Type B pancreatic cell (in vitro differentiated cells): ENCODE measurements at places on chromosomes 1 and 21.

- DNase-seq, result no peak
- peaks cover 26% of the 10 kb centered on the region for H3K4me1 ChIP-seq
- H3K36me3 ChIP-seq, result peaks cover 26% of the 10 kb centered on the region
- H3K4me3 ChIP-seq, result no peak overlapping the region
- no peaks in the 10 kb centered on the region for H3K27me3 ChIP-seq
Observed at GRCh38 chr1:225597926-225598575, 54.9 kb downstream of the ENAH start.

DNA sequence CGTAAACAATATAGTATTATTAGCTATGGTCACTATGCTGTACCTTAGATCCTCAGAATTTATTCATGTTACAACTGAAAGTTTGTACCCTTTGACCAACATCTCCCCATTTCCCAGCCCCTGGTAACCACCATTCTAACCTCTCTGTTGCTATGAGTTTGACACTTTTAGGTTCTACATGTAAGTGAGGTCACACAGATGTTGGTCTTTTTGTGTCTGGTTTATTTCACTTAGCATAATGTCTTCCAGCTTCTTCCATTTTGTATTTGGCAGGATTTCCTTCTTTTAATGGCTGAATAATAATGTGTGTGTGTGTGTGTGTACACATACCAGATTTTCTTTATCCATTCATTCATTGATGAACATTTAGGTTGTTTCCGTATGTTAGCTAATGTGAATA, 139.5 kb downstream of the FAF1 start:
- H3K4me1 ChIP-seq, result no peaks in the 10 kb centered on the region
- no peaks in the 10 kb centered on the region for H3K27me3 ChIP-seq
- H3K27ac ChIP-seq, result no peak overlapping the region
- no peak for DNase-seq

DNA sequence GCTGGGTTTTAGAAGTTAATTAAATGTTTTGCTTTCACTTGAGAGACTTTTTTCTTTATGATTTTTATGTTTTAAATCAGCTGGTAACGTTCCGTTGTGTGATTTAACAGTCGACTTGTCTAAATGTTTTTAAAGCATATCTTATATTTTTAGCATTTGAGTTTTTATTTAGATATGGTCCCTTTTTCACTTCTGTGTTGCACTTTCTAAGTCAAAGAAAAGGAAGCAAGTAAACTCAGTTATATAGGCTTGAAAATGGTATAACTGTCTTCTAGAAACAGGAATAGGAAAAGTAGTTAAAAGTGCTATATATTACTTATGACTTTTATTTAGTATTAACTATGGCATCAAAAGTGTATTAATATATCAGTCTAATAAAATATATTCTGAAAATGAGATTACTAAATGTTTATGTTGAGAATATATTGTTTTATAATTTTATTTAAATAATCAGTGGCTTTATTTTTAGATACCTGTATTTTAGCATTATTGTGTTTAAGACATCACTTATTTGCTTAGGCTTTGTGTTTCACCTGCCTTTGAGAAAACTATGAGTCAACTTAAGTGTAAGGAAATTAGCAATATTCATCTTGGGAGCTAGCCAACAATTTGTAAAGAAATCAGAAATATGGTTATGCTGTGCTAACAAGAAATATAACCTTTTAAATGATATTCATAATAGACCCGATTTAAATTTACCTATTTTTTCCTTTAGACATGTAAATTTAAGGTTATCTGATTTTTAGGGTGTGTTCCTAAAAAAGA, 60.5 kb downstream of the RABGAP1L start:
- peaks cover 11% of the 10 kb centered on the region for H3K36me3 ChIP-seq
- H3K27ac ChIP-seq, result no peak overlapping the region
- no peaks in the 10 kb centered on the region for H3K27me3 ChIP-seq
- H3K4me3 ChIP-seq, result no peak overlapping the region

DNA sequence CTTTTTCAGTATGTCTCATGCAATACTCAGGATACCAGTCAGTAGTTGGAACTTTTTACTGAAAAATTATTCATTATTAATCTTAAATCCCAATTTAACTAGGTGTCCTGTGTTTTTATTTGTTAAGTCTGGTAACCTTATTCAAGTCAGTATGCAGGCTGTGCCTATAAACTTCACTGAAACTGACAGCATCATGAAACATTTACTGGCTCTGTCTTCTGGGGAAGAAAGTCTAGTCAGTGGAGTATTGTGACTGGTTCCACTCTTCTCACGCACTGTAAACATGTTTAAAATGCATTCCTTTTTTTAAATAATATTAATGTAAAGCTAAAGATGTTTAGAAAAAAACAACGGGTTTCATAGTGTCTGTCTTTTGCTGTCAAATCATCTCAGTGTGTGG, 739.7 kb downstream of the LTN1 start:
- no peak for DNase-seq
- H3K36me3 ChIP-seq, result peaks cover under 1% of the 10 kb centered on the region
- peaks cover 25% of the 10 kb centered on the region for H3K4me1 ChIP-seq

GRCh38 chr1:179541774-179542173, 34.0 kb downstream of the NPHS2 start:
- no peaks in the 10 kb centered on the region for H3K4me1 ChIP-seq
- H3K36me3 ChIP-seq, result no peaks in the 10 kb centered on the region
- no peak overlapping the region for H3K4me3 ChIP-seq
- H3K27me3 ChIP-seq, result peaks cover 6% of the 10 kb centered on the region

DNA sequence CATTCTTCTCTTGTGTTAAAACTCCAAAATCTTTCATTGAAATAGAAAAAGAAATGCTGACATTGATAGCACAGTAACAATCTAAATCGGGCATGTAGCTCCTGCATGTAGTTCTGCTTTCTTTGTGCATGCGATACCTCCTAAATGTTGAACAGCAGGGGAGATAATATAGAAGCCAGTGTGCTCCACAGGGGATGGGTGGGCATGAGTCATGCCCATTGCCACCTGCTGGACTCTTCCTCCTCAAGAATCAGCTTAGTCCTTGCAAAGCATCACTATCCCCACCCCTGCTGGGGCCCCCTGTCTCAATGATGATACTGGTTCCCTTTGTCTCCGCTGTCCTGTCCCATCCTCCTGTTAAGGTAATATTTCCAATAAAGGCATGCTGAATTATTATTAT, 203.0 kb downstream of the RWDD3 start:
- no peak overlapping the region for H3K27ac ChIP-seq
- no peak overlapping the region for H3K4me3 ChIP-seq
- H3K36me3 ChIP-seq, result no peaks in the 10 kb centered on the region
- H3K4me1 ChIP-seq, result peaks cover 10% of the 10 kb centered on the region
- no peaks in the 10 kb centered on the region for H3K27me3 ChIP-seq

DNA sequence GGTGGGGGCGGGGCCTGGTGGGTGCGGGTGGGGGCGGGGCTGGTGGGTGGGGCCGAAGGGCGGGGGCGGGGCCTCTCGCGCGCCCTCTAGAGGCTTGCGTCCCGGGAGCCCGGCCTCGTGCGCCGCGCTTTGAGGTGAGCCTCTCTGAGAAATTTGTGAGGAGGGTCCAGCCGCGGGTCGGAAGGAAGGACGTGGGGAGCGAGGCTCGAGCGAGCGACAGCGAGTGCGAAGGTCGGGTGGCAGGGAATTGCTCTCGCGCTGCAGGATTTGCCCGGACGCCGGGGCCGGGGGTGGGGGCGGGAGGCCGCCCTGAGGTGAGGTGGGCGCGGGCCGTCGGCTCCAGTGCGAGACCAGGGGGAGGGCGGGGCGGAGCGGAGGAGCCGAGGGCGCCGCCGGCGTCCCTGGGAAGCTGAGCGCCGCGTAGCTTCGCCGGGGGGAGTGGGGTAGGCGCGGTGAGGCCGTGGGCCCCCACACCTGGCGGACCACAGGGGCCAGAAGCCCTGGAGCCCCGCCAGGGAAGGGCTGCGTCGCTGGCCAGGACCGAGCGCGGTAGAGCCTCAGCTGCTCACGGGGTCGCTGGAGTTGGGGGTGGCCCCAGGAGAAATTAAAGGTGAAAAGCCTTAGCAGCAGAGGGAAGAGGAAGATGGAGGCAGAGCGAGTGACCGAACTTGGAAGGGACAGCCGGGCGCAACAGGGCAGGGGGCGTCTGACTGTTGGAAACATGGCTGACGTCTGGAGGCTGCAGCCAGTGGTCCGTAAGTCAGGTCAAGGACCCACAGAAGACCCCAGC, 754 bp upstream of the LSS start:
- peaks cover 52% of the 10 kb centered on the region for H3K36me3 ChIP-seq
- peaks cover 27% of the 10 kb centered on the region for H3K4me1 ChIP-seq
- peak overlapping the region; percentile 97 for H3K4me3 ChIP-seq
- H3K27me3 ChIP-seq, result no peaks in the 10 kb centered on the region
- DNase-seq, result peak; percentile 71

GRCh38 chr1:15215116-15215515, 31.9 kb upstream of the FHAD1 start:
- no peaks in the 10 kb centered on the region for H3K27me3 ChIP-seq
- peaks cover 26% of the 10 kb centered on the region for H3K36me3 ChIP-seq
- DNase-seq, result no peak
- peaks cover 33% of the 10 kb centered on the region for H3K4me1 ChIP-seq
- H3K27ac ChIP-seq, result peak overlapping the region; percentile 90

GRCh38 chr21:45623436-45623835, 20.1 kb upstream of the PCBP3 start:
- DNase-seq, result no peak
- no peak overlapping the region for H3K27ac ChIP-seq
- H3K4me3 ChIP-seq, result no peak overlapping the region
- H3K27me3 ChIP-seq, result peaks cover 20% of the 10 kb centered on the region

- H3K4me3 ChIP-seq, result no peak overlapping the region
- DNase-seq, result no peak
- H3K27me3 ChIP-seq, result peaks cover 39% of the 10 kb centered on the region
- no peaks in the 10 kb centered on the region for H3K36me3 ChIP-seq
Observed at GRCh38 chr1:7207875-7208646, 422.8 kb downstream of the CAMTA1 start.

- H3K4me3 ChIP-seq, result no peak overlapping the region
- H3K4me1 ChIP-seq, result peaks cover 4% of the 10 kb centered on the region
- H3K27ac ChIP-seq, result peak overlapping the region; percentile 36
Observed at GRCh38 chr1:52348704-52349300, 17.2 kb downstream of the CC2D1B start.

DNA sequence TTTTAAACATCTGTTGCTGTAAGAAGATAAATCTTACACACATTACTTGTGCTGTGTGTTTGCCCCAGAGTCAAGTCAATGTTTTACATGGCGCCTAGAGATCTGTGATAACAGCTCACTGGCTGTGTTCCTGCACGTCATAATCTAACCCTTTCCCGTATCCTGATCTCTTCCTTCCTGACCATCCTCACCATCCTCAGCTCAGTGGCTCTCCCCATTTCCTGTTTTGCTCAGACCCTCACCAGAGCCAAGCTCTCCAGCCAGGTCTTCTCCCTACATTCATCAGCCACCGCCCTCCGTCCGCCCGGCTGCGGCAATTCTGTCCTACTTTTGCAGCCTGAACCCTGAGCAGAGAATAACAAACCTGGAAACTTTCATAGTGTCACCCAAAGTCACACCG, 824.7 kb downstream of the USP25 start:
- no peak for DNase-seq
- no peak overlapping the region for H3K4me3 ChIP-seq
- H3K4me1 ChIP-seq, result peaks cover 14% of the 10 kb centered on the region

GRCh38 chr1:167065471-167065870, 24.7 kb downstream of the GPA33 start:
- H3K4me1 ChIP-seq, result no peaks in the 10 kb centered on the region
- H3K27ac ChIP-seq, result no peak overlapping the region
- peaks cover 17% of the 10 kb centered on the region for H3K27me3 ChIP-seq
- H3K4me3 ChIP-seq, result no peak overlapping the region
- no peaks in the 10 kb centered on the region for H3K36me3 ChIP-seq
- no peak for DNase-seq

GRCh38 chr1:94725566-94725965, 94.6 kb upstream of the SLC44A3 start:
- H3K27me3 ChIP-seq, result no peaks in the 10 kb centered on the region
- peaks cover 11% of the 10 kb centered on the region for H3K4me1 ChIP-seq
- no peak for DNase-seq
- no peak overlapping the region for H3K27ac ChIP-seq
- H3K4me3 ChIP-seq, result no peak overlapping the region

GRCh38 chr1:203091761-203092330, 6.0 kb upstream of the MYOG start:
- peaks cover 4% of the 10 kb centered on the region for H3K36me3 ChIP-seq
- H3K4me3 ChIP-seq, result no peak overlapping the region
- peaks cover 28% of the 10 kb centered on the region for H3K4me1 ChIP-seq
- no peak for DNase-seq
- H3K27me3 ChIP-seq, result peaks cover 26% of the 10 kb centered on the region
- no peak overlapping the region for H3K27ac ChIP-seq

- H3K4me3 ChIP-seq, result no peak overlapping the region
- H3K36me3 ChIP-seq, result no peaks in the 10 kb centered on the region
- no peak for DNase-seq
- no peaks in the 10 kb centered on the region for H3K27me3 ChIP-seq
Observed at GRCh38 chr1:169697755-169698154, 13.7 kb downstream of the SELL start.

DNA sequence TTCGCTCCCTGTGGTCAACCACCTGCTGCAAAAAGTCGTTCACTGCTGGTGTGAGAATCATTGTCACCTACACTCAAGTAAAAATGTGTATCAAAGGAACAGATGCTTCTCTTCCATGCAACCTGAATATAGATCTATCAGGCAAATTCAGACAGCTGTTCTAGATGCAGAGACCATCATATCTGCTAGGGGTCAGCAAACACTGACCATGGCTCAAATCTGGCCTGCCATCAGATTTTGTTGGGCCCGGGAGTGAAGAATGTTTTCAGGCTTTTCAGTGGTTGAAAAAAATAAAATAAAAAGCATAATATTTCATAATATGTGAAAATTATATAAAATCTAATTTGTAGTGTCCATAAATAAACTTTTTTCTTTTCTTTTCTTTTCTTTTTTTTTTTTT, 199.6 kb downstream of the RGS7 start:
- H3K27ac ChIP-seq, result no peak overlapping the region
- no peaks in the 10 kb centered on the region for H3K27me3 ChIP-seq
- H3K4me1 ChIP-seq, result peaks cover 4% of the 10 kb centered on the region
- no peak overlapping the region for H3K4me3 ChIP-seq

DNA sequence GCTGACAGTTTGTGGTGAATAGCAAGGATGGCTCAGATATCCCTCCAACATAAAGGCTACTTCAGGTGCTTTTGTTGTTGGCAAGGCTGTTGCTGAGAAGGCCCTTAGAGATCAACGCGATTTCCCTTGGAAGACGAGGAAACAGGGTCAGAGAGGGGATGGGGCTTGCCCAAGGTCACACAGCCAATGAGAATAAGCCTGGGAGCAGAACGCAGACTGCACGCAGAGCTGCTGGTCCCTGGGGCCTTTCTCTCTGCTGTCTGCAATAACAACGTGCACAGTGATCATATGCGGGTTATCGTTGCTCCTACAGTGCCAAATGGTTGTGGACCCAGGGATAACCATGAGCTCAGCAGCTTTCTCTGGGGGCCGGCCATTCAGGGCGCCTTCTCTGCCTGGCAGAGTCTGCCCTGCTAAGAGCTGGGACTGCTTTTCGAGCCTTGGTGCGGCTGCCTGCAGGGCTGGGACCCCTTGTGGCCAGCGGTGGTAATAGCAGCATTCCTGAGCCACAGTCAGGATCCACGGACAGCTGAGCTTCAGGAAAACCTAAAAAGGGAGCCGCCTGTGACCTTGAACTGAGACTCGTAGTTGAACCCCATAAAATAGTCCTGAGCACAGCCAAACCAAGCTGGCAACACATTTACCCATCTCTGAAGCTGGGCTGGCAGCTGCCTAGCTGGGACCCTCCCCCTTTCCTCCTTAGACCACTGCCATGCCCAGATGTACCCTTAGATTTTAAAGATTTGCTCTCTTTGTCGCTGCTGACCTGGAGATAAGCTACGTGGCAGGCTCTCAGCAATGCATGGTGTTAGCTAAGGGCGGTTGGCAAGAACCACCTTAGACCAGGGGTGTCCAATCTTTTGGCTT, 39.8 kb downstream of the HTR6 start:
- peaks cover 6% of the 10 kb centered on the region for H3K4me1 ChIP-seq
- no peak overlapping the region for H3K4me3 ChIP-seq
- H3K27me3 ChIP-seq, result no peaks in the 10 kb centered on the region
- no peaks in the 10 kb centered on the region for H3K36me3 ChIP-seq
- H3K27ac ChIP-seq, result peak overlapping the region; percentile 70
